Cerebellum (tissue), 4 donors: ENCODE measurements at places on chromosomes 2 and 18.

- no peak for DNase-seq
These were observed 425.1 kb downstream of the CBLN2 start for GRCh38 chr18:72119082-72119481.

DNA sequence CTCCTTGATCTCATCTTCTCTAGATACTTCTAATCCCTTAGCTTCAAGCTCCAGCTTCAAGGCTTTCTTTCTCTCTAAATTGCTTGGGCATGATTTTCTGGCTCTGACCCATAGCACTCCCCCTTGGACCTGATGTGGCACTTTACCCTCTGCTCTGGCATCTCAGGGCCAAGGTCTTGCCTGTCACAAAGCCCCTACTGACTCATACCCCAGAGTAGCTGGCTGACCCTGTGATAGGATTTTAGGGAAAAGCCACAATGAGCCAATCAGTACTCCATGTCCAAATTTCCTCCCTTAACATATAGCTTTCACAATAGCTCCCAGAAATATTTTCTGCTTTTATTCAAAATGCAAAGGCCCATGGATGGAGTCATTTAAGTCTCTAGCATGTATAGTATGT, 488.7 kb upstream of the SPRED2 start:
- DNase-seq: no peak

DNA sequence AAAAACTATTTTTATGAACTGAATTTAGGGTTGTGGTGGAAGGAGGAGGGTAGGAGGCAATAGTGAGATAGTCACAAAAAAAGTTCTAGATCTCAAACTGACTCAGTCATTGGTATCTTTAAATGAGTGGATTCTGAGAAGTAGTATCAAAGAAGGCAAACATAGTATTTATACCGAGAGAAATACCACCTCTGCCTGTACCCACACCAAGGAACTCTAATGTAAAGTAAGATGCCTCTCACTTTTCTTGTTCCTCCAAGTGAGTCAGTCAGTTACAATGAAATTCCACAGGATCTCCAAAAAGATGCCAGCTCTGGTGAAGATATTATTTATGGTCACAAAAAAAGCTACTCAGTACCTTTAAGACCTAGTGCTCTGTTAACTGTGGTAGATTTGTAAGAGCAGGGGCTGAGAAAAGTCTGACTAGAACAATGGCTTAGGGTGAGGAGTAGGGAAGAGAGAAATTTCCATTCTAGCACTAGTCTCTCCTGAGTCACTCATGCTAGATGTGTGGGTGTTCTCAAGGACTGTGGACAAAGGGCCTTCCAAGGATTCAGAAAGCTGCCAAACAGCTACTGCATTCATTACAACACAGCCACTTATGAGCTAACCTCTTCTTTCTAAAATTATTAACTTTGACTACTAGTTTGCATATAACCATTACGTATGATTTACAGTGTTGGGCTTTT, 36.3 kb downstream of the YWHAQ start:
- DNase-seq: no peak

- no peak for DNase-seq
These were observed 172.9 kb upstream of the SETBP1 start for GRCh38 chr18:44507729-44508325.

DNA sequence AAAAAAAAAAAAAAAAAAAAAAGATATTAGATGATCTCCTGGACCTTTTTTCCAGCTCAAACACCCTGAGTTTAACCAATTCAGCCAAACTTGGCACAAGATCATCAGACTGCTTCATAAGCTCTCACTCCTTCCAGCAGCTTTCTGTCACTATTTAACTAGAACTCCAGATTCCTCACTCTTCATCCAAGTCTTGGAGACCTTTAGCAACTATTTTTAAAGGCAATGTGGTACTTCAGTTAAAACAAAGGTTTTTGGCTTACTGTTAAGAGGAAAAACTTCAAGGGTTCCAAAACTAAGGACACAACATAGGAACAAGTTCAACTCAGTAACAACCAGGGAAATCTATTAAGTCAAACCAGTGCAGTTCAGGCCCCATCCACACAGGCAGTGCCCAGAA, 23.2 kb downstream of the LAMA1 start:
- no peak for DNase-seq

DNA sequence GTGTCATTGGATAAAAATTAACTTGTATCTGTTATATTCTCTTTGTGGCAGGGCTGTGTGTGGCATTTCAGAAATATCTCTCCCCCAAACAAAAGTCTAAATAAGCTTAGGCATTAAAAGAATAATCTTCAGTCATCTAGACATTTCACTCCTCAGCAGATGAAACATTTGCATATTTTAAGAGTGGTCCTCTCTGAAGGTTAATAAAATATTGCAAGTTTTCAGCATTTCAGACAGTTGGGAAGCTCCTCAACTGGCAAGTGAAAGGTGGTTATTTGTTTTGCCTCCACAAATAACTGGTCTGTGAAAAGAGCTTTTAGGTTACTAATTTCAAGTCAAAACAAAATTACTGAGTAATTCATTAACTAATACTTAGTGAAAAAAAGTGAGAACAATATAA, 462.6 kb downstream of the EPHA4 start:
- DNase-seq: no peak
